ENCODE measurements at places on chromosomes 13 and 19.

GRCh38 chr19:15169541-15170285 lies 31.1 kb downstream of the NOTCH3 start:
- DNase-seq, result no peak

DNA sequence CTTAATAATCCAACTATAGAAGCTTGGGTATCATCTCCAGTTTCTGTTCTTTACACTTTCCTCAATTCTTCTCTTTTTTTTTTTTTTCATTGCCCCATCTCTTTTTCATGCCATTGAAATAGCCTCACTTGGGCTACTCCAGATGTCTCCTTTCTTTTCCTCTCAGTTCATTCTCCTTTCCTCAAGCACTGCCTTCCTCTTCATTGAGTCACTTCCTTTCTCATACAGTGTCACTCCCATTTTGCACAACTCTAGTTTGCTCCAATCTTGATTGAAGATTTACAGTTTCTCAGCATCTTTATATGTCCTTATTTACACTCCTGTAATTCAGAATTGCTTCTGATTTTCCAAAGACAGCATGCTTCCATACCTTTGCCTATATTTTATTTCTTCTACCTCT lies 61.3 kb downstream of the IPO5 start:
- no peak for DNase-seq

DNA sequence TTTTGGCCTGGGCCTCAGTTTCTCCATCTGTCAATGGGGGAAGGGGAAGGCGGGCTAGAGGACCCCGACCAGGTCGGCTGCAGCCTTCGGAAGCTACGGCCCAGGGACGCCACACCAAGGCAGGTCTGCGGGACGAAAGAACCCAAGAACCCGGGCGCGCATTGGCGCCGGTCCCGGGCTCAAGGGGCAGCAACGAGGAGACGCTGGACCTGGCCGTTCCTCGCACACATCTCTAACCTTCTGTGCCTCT lies 739 bp upstream of the ILF3 start:
- no peak for DNase-seq

DNA sequence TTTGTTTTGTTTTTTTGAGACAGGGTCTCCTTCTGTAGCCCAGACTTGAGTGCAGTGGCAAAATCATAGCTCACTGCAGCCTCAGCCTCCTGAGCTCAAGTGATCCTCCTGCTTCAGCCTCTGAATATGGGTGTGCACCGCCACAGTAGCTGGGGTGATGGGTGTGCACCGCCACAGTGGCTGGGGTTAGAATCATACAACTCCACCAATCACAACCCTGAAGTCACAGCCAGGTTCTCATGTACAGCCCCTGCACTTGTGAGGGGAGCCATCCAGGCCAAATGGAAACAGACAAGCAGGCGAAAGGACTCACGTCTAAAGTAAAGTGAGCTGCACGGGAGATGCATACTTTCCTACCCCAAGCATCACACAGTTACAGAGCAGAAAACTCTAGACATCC lies 63.1 kb upstream of the RANBP3 start:
- no peak for DNase-seq

DNA sequence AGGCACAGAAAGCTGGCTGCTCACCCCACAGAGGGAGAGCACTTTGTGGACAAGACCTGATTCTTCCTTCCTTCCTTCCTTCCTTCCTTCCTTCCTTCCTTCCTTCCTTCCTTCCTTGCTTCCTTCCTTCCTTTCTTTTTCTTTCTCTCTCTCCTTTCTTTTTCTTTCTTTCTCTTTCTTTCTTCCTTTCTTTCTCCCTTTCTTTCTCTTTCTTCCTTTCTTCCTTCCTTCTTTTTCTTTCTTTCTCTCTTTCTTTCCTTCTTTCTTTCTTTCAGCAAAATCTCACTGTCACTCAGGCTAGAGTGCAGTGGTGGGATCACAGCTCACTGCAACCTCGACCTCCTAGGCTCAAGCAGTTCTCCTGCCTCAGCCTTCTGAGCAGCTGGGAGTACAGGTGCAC lies 263.9 kb downstream of the UQCRFS1 start:
- no peak for DNase-seq

GRCh38 chr19:19059018-19059836 lies 4.6 kb upstream of the SLC25A42 start:
- DNase-seq, result no peak

- peak; percentile 42 for DNase-seq
Observed at GRCh38 chr13:50584856-50585580, 258.5 kb downstream of the DLEU7 start.

DNA sequence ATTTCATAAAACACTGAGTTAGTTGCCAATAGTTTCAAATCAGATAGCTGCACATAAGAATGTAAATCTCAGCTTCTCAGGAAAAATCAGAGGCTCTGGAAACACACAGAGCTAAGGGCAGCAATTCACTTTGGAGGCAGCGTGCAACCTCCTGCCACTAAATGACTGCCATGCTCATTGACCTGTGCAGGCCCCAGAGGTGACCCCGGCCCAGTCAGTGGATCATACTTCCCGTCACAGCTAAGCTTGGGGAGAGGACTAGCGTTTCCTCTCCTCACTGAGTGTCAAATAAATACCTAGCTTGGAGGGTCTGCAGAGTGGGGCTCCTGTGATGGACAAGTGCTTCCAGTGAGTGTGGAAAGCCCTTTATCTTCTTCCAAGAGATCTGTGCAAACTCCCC lies 67.2 kb downstream of the UQCRFS1 start:
- no peak for DNase-seq

DNA sequence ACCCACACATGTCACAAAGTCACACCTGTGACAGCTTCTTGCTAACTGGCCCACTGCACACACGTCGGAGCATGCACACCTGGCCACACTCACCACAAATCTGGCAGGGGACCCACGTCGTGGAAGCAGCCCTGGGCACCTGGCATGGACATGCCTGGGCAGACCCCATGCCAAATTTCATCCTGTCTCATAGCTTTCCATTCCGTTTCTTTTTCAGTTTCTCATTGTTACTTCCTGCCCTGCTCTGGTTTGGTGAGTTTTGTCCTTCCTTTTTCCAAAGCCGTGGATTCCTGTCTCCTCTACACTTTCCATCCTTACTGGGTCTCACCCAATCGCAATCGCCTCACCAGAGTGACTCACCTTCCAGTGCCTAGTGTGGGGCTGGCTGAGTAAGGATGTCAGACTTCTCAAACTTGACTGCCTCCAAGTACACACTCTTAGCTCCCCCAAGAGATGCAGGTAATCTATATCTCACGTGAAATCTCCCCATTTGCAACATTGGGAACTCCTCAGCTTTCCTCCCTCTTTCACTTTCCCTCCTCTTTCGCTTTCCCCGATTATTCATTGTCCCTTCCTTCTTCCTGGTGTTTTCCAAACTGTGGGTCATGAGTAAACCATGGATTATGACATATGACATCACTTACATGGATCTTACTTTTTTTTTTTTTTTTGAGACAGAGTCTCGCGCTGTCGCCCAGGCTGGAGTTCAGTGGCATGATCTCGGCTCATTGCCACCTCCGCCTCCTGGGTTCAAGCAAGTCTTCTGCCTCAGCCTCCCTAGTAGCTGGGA lies 1.6 kb upstream of the BBC3 start:
- no peak for DNase-seq

GRCh38 chr13:24270639-24271141 lies 38.7 kb upstream of the C1QTNF9 start:
- DNase-seq, result peak; percentile 66

DNA sequence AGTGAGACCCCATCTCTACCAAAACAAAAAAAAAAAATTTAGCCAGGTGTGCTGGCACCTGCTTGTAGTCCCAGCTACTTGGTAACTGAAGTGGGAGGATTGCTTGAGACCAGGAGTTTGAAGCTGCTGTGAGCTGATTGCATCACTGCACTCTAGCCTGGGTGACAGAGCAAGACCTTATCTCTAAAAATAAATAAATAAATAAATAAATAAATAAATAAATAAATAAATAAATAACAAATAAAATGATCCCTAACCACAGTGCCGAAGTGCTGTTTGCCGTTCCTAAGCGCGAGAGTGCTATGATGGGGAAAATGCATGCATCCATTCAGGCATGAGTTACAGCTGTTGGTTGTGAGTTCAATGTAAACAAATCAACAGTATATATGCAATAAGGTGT lies 27.2 kb downstream of the WDR88 start:
- no peak for DNase-seq

DNA sequence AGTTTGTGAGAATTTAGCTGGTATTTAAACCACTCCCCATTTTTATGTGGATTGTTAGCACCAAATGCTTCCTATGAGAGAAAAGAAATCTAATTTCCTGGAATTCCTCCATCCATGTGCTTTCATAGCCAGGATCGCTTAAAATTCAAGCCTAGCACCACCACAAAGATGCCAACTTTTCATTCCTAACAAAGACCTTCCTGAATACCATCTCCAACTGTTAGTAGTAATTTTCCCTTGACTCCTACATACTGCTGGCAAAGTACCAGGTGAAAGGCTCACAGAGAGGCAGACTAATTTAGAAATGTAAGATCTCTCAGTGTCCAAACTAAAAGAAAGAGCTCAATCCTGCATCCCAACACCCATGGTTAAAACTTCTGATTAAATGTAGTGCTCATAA lies 386.3 kb downstream of the KCTD12 start:
- DNase-seq, result no peak

GRCh38 chr13:106424805-106425204 lies 110.7 kb downstream of the EFNB2 start:
- DNase-seq, result no peak

- DNase-seq, result no peak
Observed at GRCh38 chr13:21256351-21256761, 79.9 kb downstream of the MRPL57 start.

DNA sequence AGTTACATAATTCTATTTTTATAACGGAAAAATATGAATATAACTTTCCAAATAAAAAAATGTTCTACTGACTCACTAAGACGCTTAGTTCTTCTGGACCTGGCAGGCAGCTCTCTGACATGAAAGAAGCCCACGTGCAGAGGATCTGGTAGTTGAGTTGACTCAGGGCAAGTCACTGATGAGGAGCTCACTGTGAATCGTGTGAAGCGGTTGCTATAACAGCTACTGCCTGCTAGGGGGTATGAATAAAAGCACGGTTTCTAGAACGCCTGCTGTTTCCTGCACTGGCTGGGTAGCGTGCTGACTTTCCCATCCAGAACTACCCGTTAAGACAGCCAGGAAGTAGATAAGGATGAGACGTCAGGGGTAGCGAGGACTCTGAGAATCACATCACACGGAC lies 54.7 kb upstream of the WASF3 start:
- DNase-seq, result no peak

DNA sequence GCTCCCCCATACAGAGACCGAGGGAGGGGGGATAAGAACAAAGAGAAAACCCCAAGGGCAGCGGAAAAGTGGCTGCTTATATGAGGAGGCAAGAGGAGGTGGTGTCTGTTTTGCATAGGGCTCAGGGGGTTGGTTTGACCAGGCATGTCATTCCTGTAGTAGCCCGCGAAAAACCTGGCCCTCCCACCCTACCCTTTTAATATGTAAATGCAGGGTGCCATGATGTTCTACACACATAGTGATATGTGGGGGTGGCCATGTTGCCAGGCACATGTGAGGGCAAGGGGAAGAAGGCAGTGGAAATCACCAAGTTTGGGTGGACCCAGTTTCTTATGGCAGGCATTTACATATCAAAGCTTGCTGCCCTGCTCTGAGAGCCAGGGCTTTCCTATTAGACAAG lies 203.5 kb upstream of the UBL3 start:
- DNase-seq, result no peak

DNA sequence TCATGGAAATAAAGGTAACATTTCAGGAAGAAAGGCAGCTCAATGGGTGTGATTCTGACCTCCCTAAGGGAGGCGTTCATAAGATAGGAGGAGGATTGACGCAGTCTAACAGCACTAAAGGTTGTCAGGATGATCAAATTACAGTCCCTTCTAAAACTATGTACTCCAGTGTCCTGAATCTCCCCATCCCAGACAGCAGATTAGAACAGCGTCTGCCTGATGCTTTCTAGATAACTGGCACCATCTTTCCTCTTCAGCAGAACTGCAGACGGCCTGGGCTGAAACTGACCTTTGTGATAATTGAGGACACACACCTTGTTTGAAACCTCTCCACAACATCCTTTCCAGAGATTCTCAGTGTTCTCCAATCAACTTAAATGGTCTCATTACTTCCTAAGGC lies 25.5 kb upstream of the SACS start:
- DNase-seq, result no peak

DNA sequence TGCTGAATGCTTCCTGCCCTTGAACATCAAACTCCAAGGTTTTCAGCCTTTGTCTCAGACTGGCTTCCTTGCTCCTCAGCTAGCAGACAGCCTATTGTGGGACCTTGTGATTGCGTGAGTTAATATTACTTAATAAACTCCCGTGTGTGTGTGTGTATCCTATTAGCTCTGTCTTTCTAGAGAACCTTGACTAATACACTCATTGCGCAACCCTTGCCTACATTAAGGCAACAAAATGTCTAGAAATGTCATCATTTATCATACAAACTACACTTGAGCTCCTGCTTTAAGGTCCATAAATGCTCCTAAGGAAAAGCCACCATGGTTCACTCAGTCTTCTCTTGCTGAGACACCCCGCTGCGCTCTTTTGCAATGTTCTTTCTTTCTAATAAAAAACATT lies 2861.0 kb downstream of the PCDH9 start:
- DNase-seq, result no peak

All from left hindlimb (tissue), 1 donor.